ENCODE measurements at places on chromosomes 7 and 10. TPM values are rescaled to one million over a fixed set of nuclear protein-coding genes. Genes with fewer than 3 reads are reported as not detected.

Gene RAPGEF5
- 33.1 TPM for polyA plus RNA-seq

Gene CTAGE4
- polyA plus RNA-seq, result 10.5 TPM

Gene KIF11
- polyA plus RNA-seq, result 28.9 TPM

Gene ACHE
- 5.3 TPM for polyA plus RNA-seq

Gene LDB3
- 1.4 TPM for polyA plus RNA-seq

Gene FRMD4A
- 99.4 TPM for polyA plus RNA-seq

Gene PGAM2
- polyA plus RNA-seq, result 1.2 TPM

Gene DRGX
- polyA plus RNA-seq, result not detected

Gene AMPH
- polyA plus RNA-seq, result 16.4 TPM

Gene CHRM2
- 2.1 TPM for polyA plus RNA-seq

DNA sequence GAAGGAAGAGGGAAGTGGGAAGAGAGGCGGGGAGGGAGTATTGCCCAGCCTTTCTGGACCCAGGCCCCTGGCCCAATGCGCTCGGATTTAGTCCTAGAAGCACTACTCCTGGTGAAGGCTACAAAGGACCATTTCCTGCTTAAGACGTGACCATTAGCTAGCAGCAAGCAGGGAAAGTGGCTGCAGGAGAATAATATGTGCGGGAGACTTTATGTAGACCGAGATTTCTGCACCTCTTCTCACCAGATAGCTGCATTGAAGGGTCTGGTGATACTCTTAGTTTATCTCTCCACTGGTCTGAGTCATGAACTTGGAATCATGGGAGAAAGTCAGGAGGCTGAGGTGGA, 3.1 kb downstream of the VAX1 start:
- no peak for DNase-seq

GRCh38 chr7:90271753-90272152, 26.8 kb downstream of the CFAP69 start:
- no peak for DNase-seq

DNA sequence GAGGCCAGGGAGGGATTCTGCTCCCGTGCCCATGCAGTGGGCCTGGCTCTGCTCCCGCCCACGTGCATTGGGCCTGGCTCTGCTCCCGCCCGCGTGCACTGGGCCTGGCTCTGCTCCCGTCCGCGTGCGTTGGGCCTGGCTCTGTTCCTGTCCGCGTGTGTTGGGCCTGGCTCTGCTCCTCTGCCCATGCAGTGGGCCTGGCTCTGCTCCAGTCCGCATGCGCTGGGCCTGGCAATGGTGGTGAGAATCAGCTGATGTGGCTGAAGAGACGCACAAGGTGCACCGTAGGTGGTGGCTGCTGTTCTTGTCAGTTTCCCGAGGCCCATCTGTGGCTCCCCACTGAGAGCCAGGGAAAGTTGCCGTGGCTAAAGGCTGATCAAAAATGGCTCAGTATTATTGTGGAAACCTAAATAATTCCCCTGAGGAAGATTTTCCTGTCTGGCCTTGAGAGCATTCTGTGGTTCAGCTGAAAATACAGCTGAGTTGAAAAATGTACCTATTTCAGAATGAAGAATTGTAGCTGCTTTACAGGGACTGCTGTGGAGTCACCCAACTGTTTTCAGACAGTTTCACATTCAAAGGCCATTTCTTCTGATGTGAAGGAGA, 572.4 kb downstream of the GLRX3 start:
- DNase-seq, result no peak

GRCh38 chr10:30151581-30152389, 92.4 kb upstream of the JCAD start:
- DNase-seq, result no peak

DNA sequence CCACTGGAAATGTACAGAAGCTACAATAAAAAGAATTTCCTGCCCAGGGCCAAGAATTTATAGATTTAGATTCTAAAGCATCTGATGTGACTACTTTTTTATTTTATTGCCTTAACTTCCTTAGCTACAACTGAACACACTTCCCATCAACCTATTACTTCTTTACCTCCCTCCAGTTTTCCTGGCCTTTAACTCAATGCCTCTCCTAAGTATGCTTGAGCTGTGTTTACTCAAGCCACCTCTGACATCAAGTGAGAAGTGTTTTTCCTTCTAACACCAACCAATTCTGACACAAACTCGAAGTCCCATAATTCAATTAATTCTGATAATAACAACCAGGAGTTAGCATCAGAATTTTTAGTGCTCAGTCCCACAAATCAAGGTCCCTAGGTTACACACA, 170.0 kb downstream of the IMMP2L start:
- peak; percentile 15 for DNase-seq

DNA sequence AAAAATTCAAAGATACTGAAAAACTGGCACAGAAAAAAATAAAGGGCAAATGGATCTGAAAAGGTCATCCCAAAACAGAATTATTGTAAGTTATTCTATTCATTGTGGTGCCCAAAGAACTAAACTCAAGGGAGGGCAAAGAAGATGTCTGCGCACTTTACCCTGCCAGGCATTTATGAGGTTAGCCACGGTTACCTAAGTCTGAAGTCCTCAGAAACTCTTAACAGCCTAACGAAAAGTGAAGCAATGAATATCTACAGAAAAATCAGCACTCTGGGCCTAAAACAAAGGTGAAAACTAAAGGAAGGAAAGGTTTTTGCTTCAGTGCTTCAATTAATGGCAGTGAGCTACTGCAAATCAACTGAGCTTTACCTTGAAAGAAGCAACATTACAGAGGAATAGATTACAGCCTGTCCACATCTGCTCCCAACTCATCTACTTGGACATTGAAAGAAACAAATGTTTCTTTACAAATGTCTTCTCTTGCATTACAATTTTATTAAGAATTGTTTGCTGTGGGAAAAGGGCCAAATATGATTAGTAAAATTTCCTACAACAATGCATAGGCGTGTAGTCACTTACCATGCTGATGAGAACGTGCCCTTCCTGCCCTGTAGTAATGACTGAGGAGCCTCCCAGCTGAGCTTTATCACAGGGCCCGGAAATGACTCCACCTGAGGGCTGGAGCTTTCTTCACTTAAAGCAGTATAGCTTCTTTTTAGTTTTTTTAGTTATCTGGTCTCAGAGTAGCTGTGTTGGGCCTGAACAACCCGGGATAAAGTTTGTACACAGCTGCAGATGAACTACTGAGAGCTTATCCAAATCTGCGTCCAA, at the start of gene TUBAL3:
TSS of gene TUBAL3 (minus strand) at position 621 of the 834 bp plus-strand sequence. CDS start at position 585, 36 bp downstream.
- no peak for DNase-seq

DNA sequence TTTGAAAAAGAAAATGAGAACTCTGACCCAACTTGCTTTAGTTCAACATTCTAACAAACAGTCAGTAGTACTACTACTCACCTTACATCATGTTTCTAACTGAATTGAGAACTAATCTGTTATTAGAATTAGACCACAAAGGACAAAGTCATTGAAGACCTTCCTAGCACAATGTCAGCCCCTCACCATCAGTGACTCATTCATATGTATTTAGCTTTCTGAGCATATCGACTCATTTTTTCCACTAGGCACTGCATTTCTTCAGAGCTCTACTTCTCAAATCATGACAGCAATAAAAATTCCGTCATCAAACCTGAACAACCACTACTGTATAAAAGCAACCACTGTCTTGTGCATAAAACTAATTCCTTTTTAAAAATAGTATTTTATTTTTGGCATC, 4.4 kb upstream of the LRRN3 start:
- no peak for DNase-seq

DNA sequence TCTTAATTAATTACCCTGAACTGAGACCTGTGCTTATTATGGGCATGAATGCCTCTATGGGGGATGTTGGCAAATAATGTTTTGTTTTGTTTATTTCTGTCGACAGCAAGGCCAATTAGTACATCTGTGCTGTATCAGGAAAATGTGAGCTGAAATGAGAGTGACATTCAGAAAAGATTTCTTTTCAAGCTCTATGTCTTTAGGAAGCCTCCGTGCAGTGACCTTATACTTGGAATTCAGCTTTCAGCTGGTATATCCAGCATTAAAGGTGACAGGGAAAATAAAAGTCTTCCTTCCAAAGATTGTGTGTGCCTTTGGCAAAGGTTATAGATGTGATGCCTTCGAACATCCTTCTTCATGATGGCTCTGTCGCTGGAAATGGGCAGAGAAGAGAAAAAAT, 1061.1 kb downstream of the SORCS3 start:
- no peak for DNase-seq

GRCh38 chr7:132878204-132878919, 203.5 kb downstream of the CHCHD3 start:
- no peak for DNase-seq

DNA sequence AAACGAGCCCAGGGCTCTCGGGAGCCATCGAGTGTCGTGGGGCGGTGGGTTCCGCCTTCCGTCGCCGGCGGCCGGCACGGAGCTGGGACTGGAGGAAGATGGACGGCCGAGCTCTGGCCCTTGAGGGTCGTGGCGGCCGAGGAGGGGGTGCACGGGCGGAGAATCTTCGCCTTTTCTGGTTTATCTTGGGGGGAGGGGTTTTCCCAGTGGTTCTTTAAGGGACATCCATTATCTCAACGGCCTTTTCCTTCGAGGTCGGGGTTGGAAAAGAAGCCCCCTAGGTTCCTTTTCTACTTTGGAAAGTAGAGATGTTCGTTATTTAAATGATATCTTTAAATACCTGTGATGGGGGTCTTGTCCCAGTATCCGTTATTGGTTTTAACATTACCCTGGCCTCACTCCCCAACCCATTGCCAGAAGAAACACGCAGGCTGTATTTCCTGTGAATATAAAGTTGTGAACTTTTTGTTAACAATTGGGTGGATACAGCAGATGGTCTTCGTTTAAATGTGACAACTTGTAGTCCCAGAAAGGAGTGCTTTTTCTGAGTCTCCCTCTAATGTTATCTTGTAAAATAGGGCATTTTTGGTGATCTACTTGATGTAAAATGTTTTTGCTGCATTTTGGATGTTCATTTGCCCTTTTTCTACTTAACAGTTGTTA, 765 bp downstream of the CCAR1 start:
- peak; percentile 17 for DNase-seq

GRCh38 chr10:31118556-31118955, 86.9 kb upstream of the ZNF438 start:
- DNase-seq, result no peak

- DNase-seq, result no peak
Measured at GRCh38 chr7:80482950-80483349, 28.9 kb downstream of the GNAT3 start.

DNA sequence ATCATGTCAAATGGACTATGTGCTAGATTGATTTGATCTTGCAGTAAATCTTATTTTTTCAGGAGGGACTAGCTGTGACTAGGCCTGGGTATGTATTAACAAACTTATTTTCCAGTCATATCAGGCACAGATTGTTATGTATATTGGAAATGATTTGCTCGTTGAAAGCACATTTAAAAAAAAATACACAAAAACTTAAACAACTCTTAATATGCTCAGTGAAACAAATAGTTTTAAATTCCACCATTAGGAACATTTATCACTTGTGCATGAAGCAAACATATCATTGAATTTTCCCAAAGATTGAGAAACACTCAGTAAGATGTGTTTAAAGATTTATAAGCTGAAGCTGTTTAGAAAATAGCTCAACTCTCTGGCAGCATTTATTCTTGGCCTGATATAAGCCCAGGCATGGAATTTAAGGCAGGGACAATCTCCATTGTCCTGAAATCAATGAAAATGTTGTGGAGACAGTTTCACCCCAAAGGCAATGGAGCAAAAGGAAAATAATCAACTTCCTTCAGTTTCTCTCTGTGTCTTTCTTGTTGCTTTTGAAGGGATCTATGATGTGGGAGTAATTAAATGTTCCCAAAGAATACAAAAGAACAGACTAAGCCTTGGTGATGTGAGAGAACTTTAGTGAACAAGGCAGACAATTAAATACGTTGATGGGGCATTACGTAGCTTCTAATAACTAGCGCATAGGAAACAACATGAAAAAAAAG, 250.3 kb downstream of the GPR37 start:
- no peak for DNase-seq

DNA sequence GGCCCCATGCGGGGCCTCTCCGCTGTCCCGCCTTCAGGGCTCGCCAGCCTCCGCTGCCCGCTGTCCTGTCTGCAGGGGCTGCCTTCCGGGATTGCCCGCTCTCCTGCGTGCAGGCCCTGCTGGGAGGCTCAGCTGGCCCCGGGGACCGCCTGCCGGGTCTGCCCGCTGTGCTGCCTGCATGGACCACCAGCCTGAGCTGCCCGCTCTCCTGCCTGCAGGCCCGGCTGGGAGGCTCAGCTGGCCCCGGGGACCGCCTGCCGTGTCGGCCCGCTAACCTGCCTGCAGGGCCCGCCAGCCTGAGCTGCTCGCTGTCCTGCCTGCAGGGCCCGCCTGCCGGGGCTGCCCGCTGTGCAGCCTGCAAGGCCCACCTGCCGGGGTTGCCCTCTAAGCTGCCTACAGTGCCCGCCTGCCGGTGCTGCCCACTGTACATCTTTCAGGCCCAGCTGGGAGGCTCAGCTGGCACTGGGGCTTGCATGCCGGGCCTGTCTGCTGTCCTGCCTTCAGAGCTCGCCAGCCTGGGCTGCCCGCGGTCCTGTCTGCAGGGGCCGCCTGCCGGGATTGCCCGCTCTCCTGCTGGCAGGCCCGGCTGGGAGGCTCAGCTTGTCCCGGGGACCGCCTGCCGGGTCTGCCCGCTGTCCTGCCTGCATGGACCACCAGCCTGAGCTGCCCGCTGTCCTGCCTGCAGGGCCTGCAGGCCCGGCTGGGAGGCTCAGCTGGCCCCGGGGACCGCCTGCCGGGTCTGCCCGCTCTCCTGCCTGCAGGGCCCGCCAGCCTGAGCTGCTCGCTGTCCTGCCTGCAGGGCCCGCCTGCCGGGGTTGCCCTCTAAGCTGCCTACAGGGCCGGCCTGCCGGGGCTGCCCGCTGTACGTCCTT, 165.1 kb downstream of the GLRX3 start:
- DNase-seq, result peak; percentile 42

- DNase-seq, result no peak
Measured at GRCh38 chr10:35265435-35265834, 70.9 kb upstream of the CCNY start.

GRCh38 chr7:51229106-51229537, 87.5 kb downstream of the COBL start:
- DNase-seq, result no peak

DNA sequence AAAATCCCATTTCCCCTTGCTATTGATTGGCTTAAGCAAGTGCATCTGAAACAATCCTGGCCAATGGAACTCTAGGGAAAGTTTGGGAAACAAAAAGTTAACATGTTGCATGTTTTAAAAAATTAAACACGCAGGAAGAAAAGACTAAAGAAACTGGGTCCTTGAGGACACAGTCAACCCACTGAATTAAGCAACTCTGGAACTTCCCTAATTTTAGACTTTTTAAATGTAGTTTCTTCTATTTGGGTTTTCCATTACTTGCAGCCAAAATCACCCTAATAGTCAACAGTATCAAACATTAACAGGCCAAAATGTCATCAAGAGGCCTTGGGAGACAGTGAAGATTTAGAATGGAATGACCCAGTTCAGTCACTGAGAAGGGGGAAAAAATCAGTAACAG, 40.6 kb downstream of the OSBPL3 start:
- DNase-seq, result no peak

All from renal pelvis (tissue), 12 donors.